Osteocyte (in vitro differentiated cells): ENCODE measurements at places on chromosomes 4 and X. TPM values are rescaled to one million over a fixed set of nuclear protein-coding genes. Genes with fewer than 3 reads are reported as not detected.

Gene BCOR
- total RNA-seq, result 24.1 and 24.8 TPM in 2 replicates

Gene HSFX2
- 0.64 TPM in 1 of 2 replicates, not detected in the other for total RNA-seq

Gene CFP
- total RNA-seq, result 0.57 and 0.97 TPM in 2 replicates

Gene C4orf50
- not detected in 2 replicates for total RNA-seq

Gene HAND2
- not detected in 2 replicates for total RNA-seq

Gene ARR3
- not detected in 2 replicates for total RNA-seq

DNA sequence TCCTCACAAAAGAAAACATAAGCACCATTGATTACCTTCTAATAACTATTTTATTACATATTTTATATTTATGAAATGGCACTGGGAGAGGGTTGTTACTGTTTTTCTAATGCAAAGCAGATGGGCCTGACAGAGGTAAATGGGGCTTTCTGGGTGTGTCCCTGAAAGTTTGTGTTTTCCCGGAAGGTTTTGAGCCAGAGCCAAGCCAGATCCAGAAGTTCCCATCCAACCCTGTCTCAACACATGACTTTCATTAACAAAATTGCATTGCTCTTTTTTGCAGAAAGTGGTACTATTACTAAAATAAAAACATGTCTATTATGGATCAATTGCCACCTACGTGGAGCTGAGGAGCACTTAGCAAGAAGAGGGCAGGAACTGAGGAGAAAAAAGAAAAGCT lies 181.3 kb downstream of the RAB28 start:
- DNase-seq, result no peak

- DNase-seq, result no peak
Observed at GRCh38 chrX:69900491-69900890, 149.2 kb downstream of the AWAT2 start.

DNA sequence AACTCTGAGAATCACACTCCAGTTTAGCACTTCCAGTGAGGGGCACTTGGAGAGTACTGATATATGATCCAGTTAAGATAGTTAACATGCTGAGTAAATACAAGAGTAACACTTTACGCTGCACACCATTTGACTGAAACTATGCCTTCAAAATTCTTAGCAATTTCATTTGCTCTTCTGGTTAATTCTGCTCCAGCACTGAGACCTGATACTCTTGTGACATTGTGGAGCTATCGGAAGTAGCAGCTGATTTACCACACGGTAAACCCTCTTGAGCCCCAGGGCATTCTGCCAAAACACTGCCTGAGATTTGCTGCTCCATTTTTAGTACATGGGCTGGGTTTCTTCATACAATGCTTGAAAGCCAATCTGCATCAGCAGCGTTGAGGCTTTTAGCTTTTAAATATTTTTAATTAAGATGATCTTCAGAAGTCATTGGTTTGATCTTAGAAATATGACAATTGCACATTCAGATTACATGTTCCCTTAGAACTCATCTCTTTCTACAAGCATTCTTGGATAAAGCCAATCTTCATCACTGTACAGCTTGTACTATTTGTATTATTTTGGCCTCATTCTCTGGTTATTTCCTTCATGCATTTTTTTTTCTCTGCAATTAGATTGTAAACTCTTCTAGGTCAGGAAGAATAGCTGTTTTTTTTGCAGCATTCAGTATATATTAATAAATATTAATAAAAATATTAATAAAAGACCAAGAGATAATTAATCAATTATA lies 67.8 kb upstream of the ETNPPL start:
- no peak for DNase-seq

DNA sequence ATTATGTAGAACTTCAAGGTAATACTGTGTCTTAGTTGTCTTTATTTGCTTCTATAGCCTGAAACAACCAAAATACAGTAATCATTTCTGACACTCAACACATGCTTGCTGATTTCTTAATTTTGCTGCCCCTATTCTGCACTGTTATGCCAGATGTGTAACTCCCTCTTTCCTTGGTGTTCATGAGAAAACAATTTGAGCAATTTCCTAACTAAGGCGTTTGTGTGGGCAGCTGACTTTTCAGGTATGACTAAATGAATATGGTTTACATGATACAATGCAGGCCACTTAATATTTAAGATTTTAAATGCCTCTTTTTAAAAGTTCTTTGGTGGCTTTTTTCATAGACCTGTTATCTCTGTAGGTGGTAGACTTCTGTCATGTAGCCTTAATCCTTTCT lies 46.1 kb upstream of the CENPE start:
- DNase-seq, result no peak

DNA sequence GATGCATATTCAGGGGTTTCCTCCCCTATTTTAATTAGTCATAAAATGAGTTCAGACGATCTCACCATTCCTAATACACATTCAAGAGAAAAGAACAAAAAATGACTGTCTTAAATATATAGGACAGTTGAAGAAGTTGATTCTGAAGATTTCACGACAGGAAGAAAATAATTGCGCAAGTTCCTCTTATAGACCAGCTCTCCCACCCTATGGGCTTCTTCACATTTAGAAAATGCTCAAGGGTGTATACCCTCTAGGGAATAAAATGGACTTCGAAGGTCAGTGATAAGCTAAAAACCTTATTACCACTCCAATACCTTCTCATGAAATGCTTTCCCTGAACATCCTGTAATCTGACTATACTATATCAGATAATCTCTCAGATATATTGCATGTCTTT lies 149.2 kb upstream of the TEX13C start:
- no peak for DNase-seq

DNA sequence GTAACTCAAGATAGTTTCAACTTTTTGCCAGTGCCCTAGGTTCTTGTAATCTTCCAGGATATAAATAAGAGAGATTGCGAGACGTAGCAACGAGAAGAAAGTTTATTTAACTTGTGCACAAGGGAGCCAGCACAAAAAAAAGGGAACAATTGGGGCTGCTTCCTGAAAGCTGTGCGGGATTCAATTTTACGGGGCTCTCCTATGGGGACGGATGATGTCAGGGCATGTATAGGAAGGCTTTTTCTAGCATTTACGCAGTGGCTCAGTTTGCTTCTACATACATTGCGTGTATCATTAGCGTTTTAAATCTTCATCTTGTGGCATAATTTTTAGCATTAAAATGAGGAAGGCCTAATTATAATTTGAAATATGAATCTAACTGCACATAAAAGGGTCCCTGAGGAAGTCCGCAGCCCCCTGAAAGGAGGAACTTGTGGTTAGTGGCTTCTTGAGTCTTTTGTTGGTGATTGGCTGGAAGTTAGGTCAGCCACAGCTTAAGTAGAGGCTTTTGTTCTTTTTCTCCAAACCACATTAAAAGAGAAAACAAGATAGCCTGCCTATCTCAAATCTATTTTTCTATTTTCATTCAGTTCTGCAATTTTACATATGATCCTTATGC lies 668.2 kb upstream of the NDST4 start:
- no peak for DNase-seq

- no peak for DNase-seq
Observed at GRCh38 chr4:1895971-1896657, 24.9 kb downstream of the NSD2 start.

DNA sequence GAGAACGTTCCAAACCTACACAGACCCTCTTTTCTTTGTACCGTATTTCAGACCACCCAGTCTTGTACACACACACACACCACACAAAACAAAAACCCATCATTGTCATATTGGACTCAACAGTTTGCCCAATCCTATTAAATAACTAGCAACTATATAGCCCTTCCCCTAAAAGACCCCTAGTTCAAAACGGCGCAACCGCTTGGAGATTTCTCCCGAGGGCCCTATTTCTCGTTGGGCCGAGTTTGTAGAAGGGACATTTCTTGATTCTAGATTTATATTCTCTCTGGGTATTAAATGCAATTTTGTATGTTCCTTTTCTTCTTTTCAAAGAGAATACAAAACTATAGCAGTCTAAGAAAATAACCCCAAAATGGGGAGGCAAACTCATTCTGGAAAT lies 547 bp upstream of the PDGFRA start:
- no peak for DNase-seq

- DNase-seq, result no peak
Observed at GRCh38 chrX:153670748-153671588, 2.6 kb downstream of the PNCK start.

DNA sequence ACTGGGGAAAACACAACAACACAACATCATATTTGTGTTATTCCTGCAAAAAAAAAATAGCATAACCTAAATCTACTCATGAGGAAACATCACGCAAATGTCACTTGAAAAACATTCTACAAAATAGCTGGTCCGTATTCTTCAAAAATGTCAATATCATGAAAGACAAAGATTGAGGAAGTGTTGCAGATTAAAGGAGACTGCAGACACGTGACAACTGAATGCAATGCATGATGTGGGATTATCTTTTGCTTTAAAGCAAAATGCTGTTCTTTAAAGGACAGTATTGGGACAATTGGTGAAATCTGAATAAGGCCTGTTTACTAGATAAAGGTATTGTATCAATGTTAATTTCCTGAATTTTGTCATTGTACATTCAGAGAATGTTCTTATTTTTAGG lies 157.7 kb downstream of the SMIM20 start:
- no peak for DNase-seq

- no peak for DNase-seq
Observed at GRCh38 chr4:122827879-122828601, 1.4 kb downstream of the FGF2 start.

- DNase-seq, result no peak
Observed at GRCh38 chr4:156665780-156666366, 305.7 kb downstream of the PDGFC start.

DNA sequence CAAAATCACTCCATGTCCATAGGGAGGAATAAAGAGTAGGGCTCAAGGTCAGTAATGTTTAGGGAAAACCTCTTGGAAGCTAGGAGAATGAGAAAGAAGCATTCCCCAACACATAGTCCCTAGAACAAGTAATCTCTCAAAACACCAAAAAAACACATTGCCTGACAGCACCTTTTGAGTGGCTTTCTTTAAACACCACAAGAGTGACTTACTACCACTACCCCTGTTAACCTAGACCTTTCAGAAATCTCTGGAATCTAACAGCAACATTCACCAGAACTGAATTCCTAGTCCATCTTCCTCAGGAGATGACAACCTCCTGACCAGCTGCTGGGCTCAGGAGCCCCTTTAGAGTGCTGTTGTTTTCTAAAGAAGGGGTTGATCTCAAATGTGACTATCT lies 142.2 kb downstream of the SOWAHB start:
- DNase-seq, result no peak

DNA sequence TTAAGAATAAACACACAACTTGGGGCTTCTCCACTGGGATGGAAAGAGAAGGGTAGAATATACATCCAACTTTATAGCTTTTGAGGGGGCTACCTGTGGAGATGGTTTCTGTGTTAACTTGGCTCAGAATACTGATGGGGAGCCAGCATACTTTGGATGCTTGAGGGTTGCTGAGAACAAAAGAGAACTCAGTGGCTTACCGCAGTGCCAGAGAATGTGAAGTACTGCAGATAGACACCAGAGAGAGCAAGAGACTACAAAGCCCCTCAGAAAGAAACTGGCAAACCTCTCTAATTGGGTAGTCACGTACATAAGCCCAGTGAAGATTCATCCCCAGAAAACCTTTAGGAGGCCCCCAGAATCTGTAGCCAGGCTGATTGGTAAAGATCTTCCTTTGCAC lies 214.4 kb downstream of the DCHS2 start:
- no peak for DNase-seq

- no peak for DNase-seq
Observed at GRCh38 chrX:24860140-24860539, 155.6 kb downstream of the ARX start.

DNA sequence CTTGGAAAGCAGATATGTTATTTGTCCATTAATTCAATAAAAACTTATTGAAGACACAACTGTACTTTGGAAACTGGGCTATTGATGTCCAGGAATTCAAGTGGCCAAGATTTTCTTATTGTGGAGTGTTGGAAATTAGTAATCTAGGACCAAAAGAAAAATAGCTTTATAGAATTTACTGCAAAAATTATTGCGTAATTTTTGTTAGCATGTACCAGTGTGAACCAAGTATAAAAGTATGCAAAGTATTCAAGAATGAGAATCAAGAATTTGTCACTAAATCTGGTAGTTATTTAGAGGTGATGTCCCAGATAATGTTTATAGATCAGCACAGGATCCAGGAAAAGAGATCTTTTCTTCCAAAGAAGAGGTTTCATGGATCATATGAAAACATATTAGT lies 468.9 kb upstream of the CTSO start:
- no peak for DNase-seq

DNA sequence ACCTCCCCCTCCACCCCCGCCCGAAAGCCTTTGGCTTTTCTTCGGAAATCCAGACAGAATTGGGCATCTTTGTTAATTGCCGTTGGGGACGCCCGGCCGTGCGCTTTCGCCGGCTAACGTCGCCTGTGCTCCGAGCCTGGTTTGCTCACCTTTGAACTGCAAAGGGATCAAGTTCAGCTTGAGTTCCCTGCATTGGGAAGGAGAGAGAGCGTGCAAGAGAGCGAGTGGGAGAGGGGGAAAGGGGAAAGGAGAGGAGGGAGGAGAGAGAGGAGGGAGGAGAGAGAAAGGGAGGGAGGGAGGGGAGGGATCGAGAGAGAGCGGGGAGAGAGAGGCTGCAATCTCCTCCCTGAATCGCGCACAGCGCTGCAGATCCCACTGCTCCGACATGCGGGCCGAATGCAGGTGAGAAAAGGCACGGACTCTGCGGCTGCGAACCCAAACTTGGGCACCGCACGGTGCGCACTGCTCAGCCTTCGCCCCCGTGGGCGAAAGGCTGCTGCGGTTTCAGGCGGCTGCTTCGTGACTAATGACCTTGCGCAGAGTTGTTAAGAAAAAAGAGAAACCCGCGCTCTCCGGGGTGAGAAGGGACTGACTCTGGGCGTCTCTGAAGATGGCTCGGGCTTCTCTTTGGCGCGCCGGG lies at the start of gene PCDH7:
Gene PCDH7 (plus strand): TSS at position 349 of the 640 bp plus-strand sequence. CDS start 1,054 bp downstream, outside the sequence.
- no peak for DNase-seq

GRCh38 chr4:94480362-94480951 lies 28.7 kb downstream of the PDLIM5 start:
- no peak for DNase-seq

DNA sequence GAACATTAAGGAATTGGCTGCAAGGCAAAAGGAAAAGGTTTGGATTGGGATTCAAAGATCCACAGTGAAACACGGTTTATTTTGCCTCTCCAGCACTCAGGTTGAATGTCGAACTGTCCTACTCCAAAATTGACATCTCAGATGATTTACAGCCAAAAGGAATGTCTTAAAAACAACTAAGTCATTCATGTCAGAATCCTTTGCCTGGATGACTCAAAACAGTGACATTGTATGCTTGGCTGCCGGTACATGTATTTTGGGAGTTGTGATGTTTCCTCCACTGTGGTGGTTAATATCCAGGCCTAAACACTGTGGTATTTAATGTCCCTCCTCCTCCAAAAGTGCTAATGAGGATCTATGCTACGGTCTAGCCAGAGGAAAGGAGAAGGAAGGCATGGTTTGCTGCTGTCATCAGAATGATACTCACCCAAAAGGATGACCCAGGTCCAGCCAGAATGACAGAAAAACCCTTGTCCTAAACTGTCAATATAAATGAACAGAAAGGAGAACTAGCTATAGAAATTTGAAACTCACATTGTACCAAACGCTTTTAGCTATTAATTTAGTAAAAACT lies 20.9 kb downstream of the PGM2 start:
- DNase-seq, result no peak

DNA sequence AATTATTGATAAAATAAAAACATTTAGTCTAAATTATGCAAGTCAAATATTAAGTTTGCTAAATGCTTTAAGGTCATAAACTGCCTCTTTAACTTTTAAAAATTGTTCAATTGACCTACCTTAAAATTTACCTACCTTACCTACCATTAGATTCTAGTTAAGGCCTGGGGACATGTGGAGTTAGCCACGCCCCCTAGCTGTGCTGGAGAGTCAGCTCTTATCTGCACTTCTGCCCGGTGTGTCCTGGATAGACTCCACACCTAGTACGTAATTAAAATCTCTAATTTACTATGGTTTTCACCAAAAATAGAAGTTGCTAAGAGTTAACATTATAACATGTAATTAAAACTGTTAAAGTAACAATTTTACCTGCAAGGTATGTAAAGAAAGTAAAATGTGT lies 22.7 kb downstream of the TENM3 start:
- no peak for DNase-seq
